ENCODE measurements at places on chromosomes 6 and 20.

- DNase-seq, result no peak
These were observed 31.5 kb downstream of the TRAF3IP2 start for GRCh38 chr6:111573892-111574797.

DNA sequence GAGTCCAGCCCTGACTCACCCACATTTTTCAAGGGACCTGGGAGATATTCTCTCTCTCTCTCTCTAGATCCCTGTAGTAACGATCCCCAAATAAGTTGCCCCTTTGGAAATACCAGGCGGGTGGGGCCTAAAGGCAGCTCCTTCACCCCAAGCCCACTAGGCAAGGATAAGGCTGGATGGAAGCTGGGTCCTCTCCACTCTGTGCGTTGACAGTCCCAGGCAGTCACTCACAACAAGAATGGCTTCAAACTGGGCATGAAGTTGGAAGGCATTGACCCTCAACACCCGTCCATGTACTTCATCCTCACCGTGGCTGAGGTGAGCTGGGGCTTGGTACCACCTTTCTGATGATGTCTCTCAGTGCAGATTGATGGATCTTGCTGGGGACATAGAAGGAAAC, 21.6 kb downstream of the L3MBTL1 start:
- DNase-seq, result no peak

- DNase-seq, result no peak
These were observed 73.0 kb downstream of the TIAM2 start for GRCh38 chr6:155067956-155068615.

- DNase-seq, result no peak
These were observed 16.3 kb downstream of the ADISSP start for GRCh38 chr20:3751305-3751674.

DNA sequence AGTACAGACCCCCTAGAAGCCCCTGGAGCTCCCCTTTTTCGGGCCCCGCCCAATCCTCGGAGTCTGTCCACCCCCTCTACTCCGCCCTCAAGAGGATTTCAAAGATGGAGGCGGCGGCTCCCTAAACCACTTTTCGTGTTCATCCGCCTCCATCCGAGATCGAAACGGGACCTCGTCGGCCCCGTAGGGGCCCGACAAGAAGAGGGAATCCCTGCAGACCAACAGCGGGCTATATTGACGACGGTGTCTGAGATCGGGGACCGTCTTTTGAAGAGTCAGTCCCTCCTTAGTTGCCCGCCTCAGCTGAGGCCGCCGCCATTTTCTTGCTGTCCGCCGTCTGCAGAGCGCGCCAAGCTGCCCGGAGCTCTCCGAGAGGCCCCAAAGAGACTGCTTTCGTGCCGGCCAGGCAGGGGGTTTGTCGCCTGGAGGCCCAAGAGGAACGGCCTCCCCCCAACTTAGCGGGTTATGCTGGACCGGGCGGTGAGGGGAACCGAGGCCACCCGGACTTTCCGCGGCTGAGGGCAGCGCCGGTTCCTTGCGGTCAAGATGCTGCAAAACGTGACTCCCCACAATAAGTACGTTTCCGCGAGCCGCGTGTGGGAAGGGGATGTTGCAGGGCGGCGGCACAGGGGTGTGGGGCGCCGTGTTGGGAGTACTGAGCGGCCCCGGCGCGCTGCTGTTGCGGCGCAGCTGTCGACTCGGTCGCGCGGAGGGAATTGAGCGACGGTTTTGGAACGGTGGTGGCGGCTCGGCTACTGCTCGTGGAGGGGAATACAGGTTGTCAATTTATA, 4.2 kb downstream of the BRD2 start:
- DNase-seq, result peak; percentile 33

- no peak for DNase-seq
These were observed 514.8 kb upstream of the NOX3 start for GRCh38 chr6:155970472-155970871.

- no peak for DNase-seq
These were observed 171.3 kb upstream of the SSTR4 start for GRCh38 chr20:22863826-22864225.

DNA sequence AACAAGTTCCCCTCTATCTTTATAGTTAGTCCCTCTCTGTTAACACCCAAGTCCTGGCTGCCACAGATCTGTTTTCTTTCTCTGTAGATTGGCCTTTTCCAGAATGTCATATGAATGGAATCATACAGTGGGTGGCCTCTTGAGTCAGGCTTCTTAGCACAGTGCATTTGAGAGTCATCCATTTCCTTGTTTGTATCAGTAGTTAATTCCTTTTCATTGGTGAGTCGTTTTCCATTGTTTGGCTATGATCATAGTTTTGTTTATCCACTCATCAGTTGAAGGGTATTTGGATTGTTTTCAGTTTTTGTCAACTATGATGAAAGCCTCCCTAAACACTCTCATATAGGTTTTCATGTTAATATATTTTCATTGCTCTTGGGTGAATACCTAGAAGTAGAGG, 248.3 kb downstream of the ARID1B start:
- no peak for DNase-seq

DNA sequence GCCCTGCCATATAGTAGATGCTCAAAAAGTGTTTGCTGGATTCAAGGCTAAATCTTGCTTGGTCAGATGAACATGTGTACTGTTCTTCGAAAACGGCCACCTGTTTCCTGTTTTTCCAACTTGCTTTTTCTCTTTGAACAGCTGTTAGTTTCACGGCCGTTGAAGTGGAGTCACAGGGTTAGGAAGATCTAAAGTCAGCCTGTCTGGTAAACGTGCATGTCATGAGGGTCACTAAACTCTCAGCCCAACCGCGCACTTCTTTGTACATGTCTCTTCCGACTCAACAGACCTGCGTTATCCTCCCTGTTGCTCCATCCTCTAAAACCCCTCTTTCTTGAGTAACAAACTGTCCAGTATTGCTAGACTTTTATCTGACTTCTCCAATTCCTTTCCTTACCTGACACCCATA, 93.2 kb upstream of the MAN1A1 start:
- DNase-seq, result no peak

GRCh38 chr20:53950031-53950430, 120.4 kb downstream of the BCAS1 start:
- DNase-seq, result no peak

DNA sequence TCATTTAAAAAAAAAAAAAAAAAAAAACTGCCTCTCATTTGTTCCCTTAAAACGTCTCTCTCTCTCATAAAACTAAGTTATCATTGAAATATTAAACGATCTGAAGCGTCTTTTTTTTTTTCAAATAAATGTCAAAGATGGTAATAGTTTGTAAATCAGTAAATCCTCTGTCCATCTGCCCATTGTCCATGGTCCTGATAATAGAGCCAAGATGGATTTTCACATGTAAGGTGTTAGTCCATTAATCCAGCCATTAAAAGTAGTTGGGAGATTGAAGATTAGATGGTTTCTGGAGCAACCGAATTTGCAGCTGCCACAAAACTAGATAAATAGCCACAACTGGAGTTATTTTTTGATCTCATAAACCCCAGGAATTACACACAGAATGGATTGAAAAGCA, 145.8 kb upstream of the SNX9 start:
- no peak for DNase-seq

Measured in stimulated activated CD8-positive, alpha-beta memory T cell treated with anti-CD3 and anti-CD28 coated beads, Interleukin-15, amount 100 ng/mL, for 24 hours (primary cell).